ENCODE measurements at places on chromosomes 16 and 17.
A peak's percentile ranks its signal among the peaks of the same experiment; 100 is the strongest.

GRCh38 chr17:78815696-78816095, 24.9 kb downstream of the USP36 start:
- no peak for DNase-seq

DNA sequence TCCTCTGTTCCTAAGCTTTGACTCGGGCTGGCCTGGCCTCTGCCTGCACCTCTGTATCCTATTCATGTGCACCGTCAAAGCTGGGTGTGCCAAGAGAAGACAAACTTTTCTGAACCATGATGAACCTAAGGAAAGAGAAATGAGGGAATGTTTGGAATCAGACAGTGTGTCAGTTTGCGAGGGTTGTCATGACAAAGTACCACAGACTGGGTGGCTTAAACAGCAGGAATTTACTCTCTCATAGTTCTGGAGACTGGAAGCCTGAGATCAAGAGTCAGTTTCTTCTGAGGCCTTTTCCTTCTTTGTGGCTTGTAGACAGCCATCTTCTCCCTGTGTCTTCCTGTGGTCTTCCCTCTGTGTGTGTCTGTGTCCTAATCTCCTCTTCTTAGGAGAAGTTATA, 129.0 kb downstream of the KATNIP start:
- no peak for DNase-seq

DNA sequence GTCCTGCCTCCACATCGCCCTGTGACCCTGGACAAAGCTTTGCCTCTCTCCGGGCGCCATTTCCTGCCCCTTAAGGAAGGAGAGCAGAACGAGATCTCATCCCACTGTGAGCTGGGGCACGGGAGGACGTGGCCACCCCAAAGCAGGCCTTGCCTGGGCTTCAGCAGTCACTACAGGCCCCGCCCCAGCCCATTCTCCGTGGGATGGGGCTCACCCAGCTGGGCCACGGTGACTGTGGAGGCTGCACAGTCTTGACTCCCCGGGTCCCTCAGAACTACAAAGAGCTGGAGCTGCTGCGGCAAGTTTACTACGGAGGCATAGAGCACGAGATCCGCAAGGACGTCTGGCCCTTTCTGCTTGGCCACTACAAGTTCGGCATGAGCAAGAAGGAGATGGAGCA, 28.2 kb downstream of the MNT start:
- DNase-seq, result no peak

- no peak for DNase-seq
These were observed 217.8 kb downstream of the GRIN2A start for GRCh38 chr16:9964426-9964825.

GRCh38 chr16:566475-567372, at the start of gene NHLRC4:
Gene NHLRC4, plus strand, starts transcription at chr16:567005. Its CDS starts 1,043 bp downstream, at chr16:568048.
- DNase-seq, result peak; percentile 71

GRCh38 chr16:31361201-31362110, 6.5 kb downstream of the ITGAX start:
- no peak for DNase-seq

DNA sequence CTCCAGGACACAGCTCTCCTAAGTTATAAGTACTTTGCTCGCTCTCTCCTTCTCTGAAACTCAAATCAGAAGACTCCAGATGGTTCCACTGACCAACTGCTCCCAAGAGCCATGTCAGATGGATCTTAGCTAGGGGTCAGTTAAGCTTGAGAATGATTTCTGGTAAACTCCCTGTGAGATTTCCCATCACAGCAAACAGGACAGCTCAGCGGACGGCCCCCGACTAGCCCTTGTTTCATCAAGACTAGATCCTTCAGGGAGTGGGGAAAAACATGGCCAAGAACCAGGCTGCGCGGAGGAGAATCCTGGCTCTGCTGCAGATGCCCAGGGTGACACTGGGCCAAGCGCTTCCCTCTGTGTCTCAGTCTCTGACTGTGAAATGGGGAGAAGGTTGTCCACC, 159.8 kb downstream of the C16orf78 start:
- DNase-seq, result no peak

- no peak for DNase-seq
These were observed 13.6 kb downstream of the HEATR6 start for GRCh38 chr17:60065136-60065535.

Measured in activated T-cell treated with anti-CD3 and anti-CD28 coated beads, Interleukin-2, amount 50 U/mL, for 48 hours (primary cell).